ENCODE measurements at places on chromosomes 4 and X.
A peak's percentile ranks its signal among the peaks of the same experiment; 100 is the strongest.

DNA sequence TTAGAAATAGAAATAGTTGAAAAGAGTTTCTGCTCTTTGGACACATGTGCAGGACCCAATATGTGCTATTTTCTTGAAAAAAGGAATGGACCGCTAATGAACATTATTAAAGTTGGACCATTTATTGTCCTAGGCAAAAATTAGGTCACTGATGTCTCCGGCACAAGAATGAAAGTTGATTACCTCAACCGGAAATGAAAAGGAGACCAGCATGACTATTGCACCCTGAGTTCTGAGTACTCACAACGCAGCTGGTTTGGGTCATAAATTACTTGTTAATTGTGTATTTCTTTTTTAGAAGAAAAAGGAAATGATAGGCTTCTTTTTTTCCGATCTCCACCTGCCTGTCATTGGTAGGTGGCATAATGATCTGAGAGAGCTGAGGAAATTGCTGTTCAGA is 232.7 kb downstream of the ARHGAP24 start:
- no peak for DNase-seq

DNA sequence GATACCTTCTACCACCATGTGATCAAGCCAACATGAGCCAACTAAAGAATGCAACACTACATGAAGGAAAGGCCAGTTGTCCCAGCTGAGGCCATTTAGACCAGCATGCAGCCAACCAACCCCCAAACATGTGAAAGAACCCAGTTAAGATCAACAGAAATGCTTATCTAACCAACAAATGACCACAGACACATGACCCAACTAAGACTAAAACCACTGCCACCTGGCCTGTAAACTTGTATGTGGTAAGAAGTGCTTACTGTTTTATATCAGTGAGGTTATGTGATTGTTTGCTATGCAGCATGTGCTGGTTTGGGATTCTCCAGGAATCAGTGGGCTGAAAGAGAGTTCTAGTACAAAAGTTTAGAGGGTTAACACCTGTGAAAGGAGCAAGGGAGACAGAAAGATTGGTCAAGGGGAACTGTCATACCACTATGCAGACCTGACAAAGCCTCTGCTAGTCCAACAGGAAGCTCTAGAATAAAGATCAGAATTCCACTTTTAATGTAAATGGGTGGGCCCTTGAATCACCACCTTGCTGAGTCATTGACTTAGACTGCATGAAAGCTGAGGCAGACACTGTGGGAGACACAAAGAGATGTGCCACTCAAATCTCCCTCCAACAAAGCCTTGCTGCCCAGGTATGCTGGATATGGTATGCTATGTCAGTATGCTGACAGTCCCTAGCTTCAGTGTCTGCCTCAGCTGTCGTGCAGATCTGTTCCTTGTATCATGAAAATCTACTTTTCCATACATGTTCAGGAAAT is 6.1 kb upstream of the SH3D19 start:
- no peak for DNase-seq

DNA sequence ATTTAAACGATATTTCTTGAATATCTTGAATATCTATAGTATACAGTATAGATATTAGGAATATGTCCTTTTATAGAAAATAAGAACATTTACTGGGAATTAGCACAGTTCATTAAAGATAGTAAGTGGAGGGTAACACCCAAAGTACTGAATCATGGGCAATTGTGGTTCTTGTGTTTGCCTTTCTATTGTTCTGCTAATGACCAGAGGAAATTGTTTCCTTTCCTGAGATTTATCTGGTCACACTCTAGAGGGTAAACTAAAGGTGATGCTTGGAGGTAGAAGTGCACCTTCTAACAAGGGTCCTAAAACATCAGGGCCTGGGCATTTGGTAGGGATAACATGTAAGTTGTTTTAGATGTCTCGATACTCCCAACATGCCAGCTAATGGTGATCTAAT is 241.3 kb upstream of the SFRP2 start:
- no peak for DNase-seq

GRCh38 chrX:134459683-134460004 is 321 bp upstream of the HPRT1 start:
- DNase-seq: no peak

- DNase-seq: no peak
Observed at GRCh38 chr4:55138367-55138766, 13.0 kb upstream of the KDR start.

- no peak for DNase-seq
Observed at GRCh38 chrX:14673764-14674163, 144.4 kb downstream of the GLRA2 start.

DNA sequence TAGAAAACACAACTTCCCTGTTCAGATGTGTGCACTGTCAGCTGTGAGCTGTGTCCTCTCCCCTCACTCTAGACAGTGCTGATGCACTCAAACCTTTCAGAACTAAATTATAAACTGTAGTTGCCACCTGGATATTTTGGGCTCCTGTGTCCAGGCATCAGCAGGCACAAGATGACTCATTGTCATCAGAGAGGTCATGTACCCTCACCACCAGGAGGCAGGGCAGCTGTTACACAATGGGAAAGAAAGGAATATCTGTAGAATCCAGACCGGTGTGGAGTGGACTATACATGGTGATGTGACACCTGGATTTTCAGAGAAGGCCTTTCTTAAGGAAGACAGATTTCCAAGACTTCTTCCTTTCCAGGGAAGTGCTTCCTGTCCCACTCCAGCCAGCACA is 854.4 kb upstream of the AGA start:
- DNase-seq: no peak

DNA sequence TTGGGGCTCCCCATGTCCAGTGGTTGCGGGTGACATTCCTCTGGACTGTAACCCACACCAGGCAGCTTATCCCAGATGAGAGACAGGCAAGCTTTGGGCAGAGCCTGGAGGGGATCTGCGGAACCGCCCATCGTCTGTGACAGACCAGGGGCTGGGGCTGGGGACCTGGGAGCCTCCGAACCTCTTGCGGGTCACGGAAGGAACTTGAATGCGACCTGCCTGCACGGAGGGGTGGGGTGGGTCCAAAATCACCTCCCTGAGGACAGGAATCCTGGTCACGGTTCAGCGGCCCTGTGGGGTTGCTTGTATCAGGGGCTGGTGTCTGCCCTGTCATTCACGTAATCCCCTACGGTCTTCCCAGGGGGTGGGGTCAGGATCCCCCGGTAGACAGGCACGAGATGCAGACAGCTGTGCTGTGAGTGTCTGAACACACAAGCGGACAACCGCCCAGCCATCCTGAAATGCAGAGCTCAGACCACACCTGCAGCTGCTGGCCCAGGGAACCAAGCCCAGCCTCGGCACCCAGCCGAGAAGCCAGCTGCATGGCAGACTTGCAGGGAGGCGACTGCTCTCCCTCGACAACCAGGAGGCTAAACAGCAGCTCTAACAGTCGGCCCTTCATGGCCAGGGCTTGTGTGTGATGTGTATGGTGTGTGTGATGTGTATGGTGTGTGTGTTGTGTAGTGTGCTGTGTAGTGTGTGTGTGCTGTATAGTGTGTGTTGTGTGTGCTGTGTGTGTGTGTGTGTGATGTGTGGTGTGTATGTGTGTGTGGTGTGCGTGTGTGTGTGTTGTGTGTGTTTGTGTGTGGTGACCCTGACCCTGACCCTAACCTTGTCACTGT is 105.9 kb upstream of the ADRA2C start:
- peak; percentile 25 for DNase-seq

DNA sequence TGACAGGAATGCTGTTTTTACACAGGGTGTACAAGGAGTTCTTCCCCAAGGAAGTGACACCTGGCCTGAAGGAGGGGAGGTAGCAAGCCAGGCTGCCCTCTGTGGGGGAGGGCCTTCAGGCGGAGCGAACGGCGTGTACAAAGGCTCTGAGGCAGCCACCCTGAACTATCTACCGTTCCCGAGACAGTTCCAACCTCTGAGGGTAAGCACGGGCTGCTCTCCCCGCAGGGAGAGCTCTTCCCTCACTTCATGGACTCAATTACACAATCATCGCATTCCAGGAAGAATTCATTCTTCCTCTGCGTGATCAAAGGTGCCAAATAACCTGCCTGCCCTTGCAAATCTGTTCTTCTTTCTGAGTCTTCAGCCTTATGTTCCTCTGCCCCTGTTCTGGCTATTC is 4.8 kb downstream of the ELK1 start:
- no peak for DNase-seq

GRCh38 chr4:80072228-80072743 is 743 bp downstream of the ANTXR2 start:
- no peak for DNase-seq

- no peak for DNase-seq
Observed at GRCh38 chr4:42268824-42269223, 116.4 kb upstream of the BEND4 start.

DNA sequence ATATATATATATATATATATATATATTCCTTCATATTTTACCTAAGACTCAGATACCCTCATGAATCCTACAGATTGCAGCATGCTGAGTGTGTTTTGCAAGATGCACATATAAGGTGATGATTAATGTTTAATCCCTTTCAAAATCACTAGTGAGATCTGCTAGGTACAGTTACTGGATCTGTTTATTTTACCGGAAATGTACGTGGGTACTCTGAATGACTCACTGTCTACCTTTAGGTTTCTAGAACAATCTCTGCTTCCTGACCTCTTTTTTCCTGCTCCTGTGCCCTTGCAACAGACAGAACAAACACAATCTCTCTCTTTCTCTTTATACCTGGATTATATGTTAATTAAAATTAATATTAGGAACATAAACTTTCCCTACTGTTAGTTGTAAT is 379.6 kb downstream of the FAM133A start:
- no peak for DNase-seq

GRCh38 chr4:74237425-74237966 is 70.8 kb upstream of the EPGN start:
- no peak for DNase-seq

- no peak for DNase-seq
Observed at GRCh38 chr4:3515646-3516045, 16.6 kb downstream of the LRPAP1 start.

- no peak for DNase-seq
Observed at GRCh38 chrX:21266949-21267348, 107.3 kb upstream of the CNKSR2 start.

DNA sequence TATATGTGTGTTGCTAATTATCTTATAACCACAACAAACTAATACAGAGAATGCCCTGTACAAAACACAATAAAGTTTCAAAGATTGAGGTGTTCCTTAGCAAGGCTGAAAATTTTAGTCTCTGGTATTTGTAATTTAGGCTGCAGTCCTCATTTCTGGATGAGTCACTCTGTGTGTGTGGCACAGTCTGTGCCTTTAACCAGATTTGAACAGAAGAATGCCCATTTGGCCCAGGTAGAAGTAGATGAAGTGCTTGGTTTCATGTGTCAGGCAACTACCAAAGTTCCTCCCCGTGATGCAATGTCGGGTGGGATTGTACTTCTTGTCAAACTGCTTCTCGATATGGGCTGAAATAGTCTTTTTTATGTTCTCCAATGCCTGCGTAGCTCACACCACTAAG is 91.6 kb upstream of the H2AZ1 start:
- no peak for DNase-seq

- DNase-seq: no peak
Observed at GRCh38 chrX:47572773-47573340, 9.4 kb upstream of the TIMP1 start.

DNA sequence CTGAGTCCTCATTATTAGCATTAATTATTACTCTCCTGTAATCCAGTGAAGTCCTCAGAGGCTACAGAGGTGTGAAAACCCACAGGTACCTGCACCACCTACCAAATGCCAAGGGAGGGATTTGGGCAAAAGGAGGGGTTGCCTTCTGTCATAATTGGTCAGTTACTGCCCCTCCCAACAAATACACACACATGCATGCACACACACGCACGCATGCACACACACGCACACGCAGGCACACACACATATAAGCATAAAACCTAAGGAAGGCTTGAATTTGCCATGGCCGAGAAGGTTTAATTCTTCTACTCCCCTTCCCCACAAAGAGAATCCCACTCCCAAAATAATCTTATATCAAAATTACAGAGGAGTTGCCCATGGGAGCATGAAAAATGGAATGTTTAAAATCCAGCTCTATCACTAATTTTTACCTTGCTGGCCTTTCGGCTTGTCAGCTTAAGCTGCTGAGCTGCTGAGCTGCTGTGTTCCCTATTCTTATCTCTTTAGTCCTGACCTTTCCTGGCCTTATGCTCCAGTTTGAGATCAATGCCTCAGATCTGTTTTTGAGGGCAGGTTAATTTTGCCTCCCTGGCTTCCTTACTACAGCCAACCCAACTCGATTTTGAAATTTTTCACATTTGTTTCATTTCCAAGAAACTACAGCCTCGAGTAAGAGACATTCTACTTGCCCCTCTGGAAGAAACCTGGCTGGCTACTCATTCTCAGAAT is 95.0 kb downstream of the CAMK2D start:
- DNase-seq: no peak

- no peak for DNase-seq
Observed at GRCh38 chr4:183445097-183445428, 627 bp downstream of the CDKN2AIP start.

GRCh38 chr4:6196324-6196723 is 4.0 kb downstream of the JAKMIP1 start:
- no peak for DNase-seq

DNA sequence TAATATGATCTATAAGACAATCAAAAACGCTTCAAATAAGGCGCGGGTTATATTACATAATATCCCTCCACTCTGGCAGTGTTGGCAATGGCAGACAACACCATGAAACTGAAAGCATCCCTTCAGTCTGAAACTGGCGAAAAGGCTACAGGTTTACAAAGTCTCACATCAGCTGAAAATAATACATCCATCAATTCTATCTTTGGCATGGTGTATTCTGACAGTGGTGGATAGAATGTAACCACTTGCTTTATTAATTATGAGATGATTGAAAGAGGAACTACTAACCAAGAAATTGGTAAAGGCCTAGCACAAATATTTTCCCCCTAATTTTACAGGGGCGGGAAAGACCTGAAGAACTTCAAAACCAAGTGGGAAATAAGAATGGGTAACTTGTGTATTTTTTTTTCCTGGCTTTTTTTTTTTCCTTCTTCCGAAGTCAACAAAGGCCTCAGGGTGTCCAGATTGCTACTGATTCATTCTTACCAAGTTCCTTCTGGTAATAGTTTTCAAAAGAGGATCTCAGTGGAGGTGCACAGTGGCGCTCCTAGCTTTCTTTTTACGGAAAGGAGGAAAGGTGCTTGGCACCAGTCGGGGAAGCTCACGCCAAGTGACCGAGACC is 728 bp downstream of the UBA6 start:
- DNase-seq: no peak

- DNase-seq: no peak
Observed at GRCh38 chr4:139200102-139200501, 23.1 kb upstream of the ELF2 start.

All from nucleus accumbens (tissue), 56 donors.